ENCODE measurements at places on chromosomes 13 and 19.

DNA sequence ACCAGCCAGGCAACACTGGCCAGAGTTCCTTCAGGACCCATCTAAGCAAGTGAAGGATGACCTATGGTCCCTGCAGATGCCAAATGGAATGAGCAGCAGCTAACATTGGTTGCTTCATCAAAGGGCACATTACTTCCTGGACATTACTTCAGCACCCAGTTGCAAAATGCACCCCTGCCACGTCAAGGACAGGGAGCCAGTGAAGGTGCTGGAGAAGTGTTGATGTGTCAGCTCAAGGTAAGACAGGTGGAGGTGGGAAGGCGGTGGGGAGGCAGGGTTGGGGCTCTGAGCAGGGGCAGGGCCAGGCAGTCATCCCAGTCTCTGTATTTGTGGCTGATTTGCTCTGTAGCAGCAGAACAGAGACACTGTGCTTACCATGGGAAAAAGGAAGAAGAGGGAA lies 14.6 kb downstream of the CSNK1A1L start:
- DNase-seq: no peak

GRCh38 chr13:43110658-43111057 lies 87.3 kb downstream of the DNAJC15 start:
- DNase-seq: no peak

DNA sequence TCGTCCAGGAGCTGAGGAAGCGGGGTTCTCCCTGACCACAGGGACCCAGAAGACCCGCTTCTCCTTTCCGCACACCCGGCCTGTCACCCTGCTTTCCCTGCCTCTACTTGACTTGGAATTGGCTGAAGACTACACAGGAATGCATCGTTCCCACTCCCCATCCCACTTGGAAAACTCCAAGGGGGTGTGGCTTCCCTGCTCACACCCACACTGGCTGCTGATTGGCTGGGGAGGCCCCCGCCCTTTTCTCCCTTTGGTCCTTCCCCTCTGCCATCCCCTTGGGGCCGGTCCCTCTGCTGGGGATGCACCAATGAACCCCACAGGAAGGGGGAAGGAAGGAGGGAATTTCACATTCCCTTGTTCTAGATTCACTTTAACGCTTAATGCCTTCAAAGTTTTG lies 18.9 kb downstream of the VASP start:
- peak; percentile 63 for DNase-seq

DNA sequence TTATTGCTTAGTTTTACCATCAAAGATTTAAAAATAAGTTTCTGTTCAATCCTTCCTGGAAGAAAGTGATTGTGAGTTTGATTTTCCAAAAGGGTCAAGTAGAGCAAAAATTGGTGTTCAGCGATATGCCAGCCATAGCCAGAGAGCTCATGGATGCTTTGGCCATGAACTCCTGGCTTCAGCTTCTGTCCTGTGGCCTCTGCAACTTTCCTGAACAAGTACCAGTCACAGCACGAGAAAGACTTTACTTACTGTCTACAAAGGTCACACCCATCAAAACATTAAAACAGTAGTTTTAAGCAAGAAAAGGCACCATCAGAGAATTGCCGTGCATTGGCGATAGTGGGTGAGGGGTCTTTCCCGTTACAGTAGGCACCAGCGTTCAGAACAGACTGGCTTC lies 753.0 kb upstream of the SGCG start:
- DNase-seq: no peak

- DNase-seq: peak; percentile 33
Measured at GRCh38 chr13:75762076-75762937, 126.2 kb downstream of the LMO7 start.

DNA sequence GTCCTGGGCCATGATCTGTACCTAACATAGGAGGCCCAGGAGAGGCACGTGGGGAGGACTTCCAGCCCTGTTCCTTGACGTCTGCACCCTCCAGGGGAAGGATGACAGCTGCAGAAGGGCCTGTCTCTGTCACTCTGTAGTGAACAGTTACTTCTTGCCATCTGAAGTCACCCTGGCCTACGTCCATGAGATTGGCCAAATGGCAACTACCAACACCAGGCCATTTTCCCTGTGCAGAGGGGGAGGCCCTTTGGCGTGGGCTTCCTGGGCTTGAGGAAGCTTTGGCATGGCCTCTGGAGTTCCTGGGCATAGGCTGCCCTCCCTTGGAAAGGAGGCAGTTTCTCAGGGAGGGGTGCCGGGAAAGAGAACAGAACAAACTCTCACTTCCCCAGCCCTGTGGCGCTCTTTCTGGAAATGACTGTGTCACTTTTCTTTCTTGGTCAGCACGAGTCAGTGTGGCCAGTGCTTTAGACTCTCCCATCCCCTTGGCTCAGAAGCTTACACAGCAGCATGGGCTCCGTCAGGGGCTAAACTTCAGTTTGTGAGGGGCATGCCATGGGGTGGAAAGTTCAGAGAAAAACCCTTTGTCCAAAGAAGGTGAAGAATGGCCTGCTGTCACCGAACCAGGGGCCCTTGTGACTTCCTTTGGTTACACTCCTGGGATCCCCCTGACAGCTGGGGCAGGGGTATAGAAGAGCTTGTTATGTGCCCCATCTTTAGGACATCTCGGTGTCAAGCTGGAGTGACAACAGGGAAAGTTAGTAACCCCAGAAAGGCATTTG lies 5.3 kb downstream of the CARM1 start:
- DNase-seq: no peak
